ENCODE measurements at places on chromosomes 12 and 14.

DNA sequence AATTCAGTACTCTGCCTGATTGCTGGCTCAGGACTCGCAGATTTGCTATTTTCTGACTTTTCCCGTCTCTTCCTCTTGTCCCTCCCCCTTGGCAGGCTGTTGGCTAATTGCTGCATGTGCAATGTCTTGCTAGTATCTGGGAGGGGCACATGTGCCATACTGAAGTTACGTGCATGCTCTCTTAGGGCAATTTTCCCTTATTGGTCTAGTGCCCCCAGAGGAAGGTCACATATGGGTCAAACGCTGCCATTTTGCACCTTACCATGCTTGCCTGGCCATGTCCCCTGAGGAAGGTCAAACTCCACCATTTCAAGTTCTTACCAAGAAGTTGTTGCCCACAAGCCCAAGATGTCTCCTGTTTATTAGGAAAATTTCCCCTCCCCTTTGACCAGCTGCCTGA is 13.9 kb upstream of the ERC1 start:
- no peaks in the 10 kb centered on the region for H3K27me3 ChIP-seq
- H3K27ac ChIP-seq = no peak overlapping the region
- no peaks in the 10 kb centered on the region for H3K36me3 ChIP-seq
- no peak for DNase-seq

DNA sequence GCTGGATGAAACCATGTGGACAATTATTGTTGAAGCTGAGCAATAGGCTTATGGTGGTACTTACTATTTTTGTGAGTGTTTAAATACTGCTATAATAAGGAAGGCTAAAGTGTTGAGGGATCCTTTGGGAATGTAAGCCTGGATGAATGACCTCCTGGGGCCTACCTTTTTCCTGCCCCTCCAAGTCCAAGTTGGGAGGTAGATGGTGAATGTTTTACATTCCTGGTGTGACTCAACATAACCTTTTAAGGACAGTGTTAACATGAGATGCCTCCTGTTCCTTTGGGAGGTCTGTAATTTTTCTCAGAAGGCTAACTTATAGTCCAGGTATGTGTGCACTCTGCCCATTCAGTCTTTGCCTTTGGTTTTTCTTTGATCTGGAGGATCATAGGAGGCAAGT is 315.9 kb downstream of the NRXN3 start:
- no peak overlapping the region for H3K27ac ChIP-seq
- no peak for DNase-seq
- no peak overlapping the region for H3K4me3 ChIP-seq
- no peaks in the 10 kb centered on the region for H3K36me3 ChIP-seq

DNA sequence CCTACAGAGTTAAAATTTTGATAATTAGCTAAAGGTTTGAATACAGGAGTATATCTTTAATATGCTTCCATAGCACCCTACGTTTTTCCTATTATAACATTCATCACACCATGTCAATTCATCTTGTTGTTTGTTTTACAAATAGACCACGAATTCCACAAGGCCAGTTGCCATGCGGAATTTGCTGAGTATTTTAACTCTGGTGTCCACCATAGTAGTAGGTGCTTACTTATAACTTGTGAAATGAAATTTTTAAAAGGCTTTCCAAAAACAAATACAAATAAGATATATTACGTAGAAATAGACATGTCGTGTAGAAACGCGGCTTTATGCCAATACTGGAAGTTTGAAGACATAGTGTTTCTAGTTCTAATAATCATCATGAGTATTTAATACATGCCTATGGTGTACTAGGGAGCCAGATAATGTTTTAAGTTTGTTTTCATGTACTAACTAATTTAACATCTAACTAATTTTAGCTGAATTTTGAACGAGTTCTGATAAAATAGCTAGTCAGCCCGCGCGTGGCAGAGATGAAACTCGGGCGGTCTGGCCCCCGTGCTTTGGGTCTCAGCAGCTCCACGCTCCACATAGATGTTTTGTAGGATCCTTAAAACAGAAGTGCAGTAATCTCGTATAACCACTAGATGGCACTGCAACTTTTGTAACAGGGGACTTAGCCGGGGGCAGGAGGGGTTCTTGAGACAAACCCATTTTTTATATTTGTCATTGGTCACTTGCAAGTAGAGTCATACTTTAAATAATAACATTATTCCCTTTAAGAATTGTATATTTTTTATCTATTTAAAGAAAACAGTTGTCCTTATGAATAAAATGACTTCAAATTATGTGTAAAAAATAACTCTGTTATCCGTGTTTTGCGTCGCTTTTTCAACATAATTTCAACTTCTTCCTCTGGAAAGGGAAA is 10.2 kb downstream of the CD69 start:
- H3K27me3 ChIP-seq = no peaks in the 10 kb centered on the region
- peaks cover 9% of the 10 kb centered on the region for H3K4me1 ChIP-seq
- H3K27ac ChIP-seq = no peak overlapping the region
- H3K36me3 ChIP-seq = no peaks in the 10 kb centered on the region

- H3K36me3 ChIP-seq = peaks cover under 1% of the 10 kb centered on the region
- no peak overlapping the region for H3K4me3 ChIP-seq
These were observed 20.2 kb upstream of the P2RX4 start for GRCh38 chr12:121189619-121190155.

DNA sequence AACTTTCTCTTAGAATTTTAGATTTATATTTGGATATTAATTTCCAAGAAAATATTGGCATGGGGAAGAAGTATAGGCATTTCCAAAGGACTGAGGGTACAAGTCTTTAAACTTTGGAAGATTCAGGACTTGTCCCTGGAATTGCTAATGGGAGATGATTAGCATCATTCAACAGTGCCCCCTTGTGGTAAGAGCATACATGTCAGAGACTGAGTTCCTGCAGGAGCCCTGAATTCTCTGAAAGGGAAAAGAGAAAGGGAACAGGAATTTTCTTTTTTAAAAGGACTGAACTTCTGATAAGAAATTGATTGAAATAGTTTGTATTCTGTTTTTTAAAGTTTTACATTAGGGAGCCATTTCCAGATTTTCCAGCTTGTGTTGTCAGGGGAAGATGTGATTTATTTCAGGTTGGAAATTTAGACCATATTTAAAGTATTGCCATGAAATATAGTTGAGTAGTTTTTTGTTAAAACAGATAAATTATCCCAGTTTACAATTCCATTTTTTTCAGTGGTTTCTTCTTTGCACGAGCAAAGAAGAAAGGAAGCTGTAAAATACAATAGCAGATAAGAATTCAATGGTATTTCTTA is 44.0 kb upstream of the REP15 start:
- H3K4me1 ChIP-seq = no peaks in the 10 kb centered on the region
- H3K27ac ChIP-seq = no peak overlapping the region
- H3K36me3 ChIP-seq = no peaks in the 10 kb centered on the region
- H3K27me3 ChIP-seq = no peaks in the 10 kb centered on the region
- H3K4me3 ChIP-seq = no peak overlapping the region

Measured in T-cell (primary cell).